ENCODE measurements at places on chromosomes 16 and 17.

- DNase-seq, result no peak
Observed at GRCh38 chr16:68252383-68252782, 7.2 kb downstream of the PLA2G15 start.

- no peak for DNase-seq
Observed at GRCh38 chr17:51133365-51133764, 12.7 kb upstream of the SPAG9 start.

DNA sequence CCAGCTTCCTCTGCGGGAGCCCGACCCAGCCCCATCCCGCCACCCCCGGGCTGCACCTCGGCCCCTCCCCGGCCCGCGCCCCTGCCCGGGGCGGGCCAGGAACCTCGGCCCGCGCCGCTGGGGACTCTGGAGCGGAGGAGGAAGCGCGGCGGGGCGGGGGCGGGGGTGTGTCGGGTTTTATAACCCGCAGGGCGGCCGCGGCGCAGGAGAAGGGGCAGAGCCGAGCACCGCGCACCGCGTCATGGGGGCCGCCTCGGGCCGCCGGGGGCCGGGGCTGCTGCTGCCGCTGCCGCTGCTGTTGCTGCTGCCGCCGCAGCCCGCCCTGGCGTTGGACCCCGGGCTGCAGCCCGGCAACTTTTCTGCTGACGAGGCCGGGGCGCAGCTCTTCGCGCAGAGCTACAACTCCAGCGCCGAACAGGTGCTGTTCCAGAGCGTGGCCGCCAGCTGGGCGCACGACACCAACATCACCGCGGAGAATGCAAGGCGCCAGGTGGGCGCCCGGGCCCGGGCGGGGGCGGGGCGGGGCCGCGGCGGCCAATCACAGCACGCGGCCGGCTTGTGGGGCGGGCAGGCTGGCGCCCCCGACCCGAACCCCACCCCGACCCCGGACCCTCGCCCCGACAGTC lies at the start of gene ACE:
ACE (plus strand) TSS at position 208 of the 626 bp plus-strand sequence; CDS start at position 242, 34 bp downstream.
- peak; percentile 33 for DNase-seq

DNA sequence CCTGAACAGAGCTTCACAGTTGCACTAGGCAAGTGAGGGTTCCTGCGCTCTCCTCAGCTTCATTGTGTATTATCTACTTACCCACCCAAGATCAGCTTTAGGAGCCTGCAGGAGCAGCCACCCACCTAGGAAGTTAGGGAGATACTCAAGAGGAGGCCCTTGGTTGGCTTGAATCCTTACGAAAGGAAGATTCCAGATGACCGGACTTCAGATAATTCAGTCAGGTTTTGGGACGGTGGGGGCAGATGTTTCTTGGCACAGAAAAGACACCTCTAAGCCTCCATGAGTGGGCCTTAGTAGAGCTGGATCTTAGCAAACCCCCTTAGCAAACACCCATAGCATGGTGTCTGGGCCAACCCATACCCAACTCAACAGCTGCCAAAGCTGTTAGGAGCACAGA lies 2.4 kb upstream of the CBFB start:
- DNase-seq, result no peak

DNA sequence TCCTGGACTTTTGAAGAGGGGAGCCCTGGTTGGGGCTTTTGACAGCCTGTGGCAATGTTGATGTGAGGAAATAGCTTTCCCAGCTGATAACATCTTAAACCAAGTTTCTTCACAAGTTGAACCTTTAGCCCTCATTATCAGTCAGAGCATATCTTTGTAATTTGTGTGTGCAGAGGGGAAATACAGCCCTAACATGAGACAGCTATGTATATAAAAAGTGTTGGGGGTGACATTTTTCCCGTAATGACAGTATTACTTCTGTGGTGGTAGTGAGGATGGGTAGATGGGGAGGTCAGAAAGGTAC lies 221.1 kb downstream of the FTO start:
- no peak for DNase-seq

Measured in endothelial cell (in vitro differentiated cells).